Adipocyte (in vitro differentiated cells): ENCODE measurements at places on chromosomes 1 and 21.

DNA sequence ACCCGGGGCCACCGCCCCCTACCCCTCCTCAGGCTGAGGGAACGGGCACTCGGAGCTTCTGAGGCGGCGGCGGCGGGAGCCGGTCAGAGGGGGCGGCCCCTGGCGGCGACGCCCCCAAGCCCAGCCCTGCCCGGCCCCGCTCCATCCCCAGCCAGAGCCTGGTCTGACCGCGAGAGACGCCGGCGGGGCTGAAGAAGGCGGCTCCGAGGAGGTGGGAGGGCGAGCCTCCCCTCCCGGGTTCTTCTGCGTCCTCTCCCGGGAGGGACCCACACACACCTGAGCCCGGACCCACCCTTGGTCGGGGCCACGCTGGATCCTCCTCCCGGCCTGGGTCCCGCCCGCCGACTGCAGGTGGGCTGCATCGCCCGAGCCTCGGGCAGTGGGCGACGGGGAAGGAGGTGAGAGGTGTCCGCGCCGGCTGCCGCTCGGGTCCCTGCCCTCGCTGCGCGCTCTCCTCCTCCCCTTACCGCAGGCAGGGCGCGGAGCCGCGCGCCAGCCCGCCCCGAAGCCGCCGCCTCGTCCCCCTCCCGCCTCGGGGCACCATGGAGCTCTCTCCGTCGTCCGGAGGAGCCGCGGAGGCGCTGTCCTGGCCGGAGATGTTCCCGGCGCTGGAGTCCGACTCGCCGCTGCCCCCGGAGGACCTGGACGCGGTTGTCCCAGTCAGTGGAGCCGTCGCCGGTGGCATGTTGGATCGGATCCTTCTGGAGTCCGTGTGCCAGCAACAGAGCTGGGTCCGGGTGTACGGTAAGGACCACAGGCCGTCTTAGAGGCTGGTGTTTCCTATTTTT, at the start of gene RASAL2:
TSS of gene RASAL2 (plus strand) at position 154 of the 788 bp plus-strand sequence. CDS start at position 543, 389 bp downstream.
- peak; percentile 82 for DNase-seq

DNA sequence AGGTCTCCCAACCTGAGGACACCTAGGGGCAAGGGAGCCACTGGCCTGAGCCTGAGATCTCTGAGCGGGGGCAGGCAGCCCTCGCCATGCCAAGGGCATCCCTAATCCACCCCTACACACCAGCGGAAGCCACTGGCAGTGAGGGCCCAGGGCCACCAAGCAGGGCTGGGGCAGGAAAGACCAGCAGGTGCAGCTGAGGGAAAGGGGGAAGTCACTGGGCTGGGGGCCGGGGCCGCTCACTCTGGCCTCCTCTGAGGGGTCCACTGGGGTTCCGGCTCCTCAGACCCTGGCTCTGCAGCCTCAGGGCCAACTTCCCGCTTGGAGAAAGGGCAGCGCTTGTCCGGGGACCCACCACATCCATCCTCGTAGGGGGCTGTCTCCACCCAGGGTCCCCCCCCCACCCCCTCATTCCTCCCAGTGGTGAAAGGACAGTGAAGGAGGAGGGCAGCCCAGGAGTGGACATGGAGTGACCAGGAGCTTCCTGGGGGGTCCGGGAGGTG, 42.5 kb upstream of the ACTRT2 start:
- no peak for DNase-seq

- no peak for DNase-seq
Measured at GRCh38 chr1:20472121-20472520, 13.9 kb downstream of the CAMK2N1 start.

- no peak for DNase-seq
Measured at GRCh38 chr1:6202256-6202655, 2.9 kb upstream of the RPL22 start.

DNA sequence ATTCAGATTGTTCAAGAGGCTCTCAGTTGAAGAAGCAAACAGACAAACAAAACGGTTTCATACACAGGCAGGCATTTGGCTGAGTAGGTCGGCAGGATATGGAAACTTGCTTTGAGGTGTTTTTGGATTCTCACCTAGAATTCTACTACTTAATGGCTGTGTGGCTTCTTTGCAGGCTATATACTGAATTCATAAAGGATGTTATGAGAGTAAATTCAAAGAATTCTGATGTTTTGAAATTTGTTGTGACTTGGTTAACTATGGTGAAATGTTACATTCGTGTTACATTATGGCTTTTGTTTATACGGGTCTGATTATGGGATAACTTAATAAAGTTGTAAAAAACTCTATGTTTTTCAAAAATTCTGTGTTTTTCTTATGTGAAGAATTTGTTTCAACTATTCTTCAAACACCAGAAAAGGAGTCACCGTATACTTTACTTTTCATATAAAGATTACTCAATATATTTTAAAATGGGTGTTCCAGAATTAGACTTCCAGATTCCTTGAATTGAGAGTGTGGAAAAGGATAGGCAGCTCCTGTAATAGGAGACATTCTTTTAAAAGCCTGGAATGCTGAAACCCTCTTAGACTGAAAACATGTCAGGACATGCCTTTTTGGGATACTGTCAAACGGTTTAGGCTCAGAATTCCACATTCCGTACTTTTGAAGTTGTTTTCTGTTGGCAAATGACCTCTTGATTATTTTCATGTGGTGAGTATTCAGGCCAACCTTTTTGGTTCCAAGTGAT, 8.2 kb upstream of the IRF2BP2 start:
- peak; percentile 88 for DNase-seq
